ENCODE measurements at places on chromosomes 16 and 17.

DNA sequence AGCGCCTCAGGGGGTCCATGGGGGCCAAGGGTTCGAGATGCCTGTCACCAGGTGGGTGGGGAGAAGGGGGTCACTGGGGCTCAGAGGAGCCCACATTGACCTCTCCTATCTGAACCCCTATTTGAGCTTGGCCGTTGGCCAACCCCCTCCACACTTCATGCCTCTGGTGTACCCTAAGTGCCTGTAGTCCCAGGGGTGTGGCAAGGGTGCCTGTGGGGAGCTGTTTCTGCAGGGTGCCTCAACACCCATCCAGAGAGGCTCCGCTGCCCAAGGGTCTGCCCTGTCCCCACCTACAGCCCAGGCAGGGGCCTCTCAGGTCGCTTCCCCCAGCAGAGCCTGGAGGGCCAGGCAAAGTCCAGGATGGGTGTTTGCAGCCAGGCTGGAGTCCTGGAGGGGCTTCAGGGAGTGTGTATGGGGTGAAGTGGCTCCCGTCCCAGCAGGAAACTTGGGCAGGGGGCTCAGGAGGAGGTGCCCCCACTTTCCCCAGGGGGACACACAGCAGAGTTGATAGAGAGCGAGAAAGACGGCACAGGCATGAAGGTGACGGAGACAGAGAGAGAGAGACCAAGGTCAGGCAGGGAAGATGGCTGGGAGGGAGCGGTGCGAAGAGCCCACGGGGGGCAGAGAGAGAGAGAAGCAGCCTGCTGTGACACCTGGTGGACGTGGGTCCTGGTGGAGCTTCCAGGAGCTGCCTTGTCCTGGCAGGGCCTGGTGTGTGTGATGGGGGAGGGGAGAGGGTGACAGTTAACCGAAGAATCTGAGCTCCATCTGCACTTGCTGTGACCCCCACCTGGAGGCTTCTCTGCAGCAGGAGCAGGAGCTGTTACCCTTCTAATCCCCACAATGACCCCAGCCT is at the start of gene SEPTIN12:
SEPTIN12 (minus strand) TSS at position 719 of the 856 bp plus-strand sequence; CDS start at position 19, 700 bp downstream.
- no peak for DNase-seq

DNA sequence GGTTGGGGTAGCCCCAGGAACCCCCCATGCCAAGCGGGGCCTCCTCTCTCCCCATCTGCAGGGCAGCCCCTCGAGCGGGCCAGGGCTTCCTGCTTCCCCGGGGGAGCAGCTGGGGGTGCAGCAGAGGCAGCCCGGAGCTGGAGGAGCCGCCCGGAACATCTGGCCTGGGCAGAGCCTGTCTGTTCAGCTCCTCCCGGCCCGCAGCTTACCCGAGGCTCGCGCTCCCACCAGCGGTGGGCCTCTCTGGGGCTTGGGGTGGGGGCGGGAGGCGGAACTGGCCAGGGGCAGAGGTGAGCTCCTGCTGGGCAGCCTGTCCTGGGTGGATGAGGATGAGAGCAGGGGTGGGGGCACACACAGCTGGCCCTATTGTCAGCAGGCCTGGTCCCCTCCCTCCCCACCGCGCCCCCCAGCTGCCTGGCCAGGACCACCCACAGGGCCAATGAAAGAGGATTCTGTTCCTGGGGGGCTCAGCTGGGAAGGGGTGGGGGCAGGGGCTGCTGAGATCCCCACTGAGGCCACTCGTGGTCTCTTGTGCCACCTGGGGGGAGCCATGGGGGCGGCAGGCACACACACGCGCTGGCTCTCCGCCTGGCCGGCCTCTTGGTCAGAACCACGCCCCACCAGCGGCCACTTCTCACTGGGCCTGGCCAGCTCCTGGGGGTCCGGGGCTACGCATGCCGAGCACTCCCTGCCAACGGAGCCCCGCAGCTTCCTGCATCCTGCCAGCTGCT is 34.7 kb downstream of the BAHCC1 start:
- DNase-seq: no peak

DNA sequence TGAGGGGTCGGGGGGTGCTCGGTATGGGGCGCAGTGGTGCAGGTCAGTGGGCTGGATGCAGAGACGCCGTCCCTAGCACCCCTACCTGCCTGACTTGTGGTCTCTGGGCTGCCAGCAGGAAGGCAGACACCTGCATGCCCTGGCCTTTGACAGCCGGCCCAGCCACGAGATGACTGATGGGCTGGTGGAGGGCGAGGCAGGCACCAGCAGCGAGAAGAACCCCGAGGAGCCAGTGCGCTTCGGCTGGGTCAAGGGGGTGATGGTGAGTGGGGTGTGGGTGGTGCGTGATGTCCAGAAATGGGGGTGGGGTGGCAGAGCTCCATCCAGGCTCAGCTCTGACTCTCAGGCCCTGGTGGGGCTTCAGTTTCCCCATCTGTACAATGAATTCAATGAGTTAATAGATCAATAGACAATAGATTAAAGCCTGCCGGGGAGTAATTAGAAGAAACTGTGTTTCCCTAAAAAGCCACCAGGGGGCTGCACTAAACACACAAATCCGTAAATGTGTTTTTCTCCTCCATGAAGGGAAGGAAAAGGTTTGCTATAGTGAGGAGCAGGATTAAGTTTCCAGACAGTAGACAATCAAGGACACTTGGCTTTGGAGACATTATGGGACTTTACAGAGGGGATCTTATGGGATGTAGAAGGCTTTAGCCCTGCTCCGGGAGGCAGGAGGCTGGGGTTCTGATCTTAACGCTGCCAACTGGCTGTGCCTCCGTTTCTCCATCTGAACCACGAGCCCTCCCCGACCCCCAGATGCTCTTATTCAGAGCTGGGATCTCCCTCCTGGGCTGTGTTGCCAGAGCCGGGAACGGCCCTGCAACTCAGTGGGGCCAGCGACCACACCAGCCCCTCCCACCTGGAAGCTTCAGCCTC is 2.2 kb downstream of the SLC12A3 start:
- peak; percentile 31 for DNase-seq

DNA sequence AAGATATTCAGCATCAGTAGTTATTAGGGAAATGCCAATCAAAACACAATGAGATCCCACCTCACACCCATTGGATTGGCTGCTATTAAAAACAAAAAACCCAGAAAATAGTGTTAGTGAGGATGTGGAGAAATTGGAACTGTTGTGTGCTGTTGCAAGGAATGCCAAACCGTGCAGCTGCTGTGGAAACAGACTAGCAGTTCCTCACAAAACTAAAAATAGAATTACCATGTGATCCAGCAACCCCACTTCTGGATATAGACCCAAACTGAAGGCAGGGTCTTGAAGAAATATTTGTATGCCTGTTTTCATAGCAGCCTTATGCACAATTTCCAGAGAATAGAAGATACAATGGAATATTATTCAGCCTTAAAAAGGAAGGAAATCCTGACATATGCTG is 46.0 kb downstream of the FOXK2 start:
- DNase-seq: no peak

DNA sequence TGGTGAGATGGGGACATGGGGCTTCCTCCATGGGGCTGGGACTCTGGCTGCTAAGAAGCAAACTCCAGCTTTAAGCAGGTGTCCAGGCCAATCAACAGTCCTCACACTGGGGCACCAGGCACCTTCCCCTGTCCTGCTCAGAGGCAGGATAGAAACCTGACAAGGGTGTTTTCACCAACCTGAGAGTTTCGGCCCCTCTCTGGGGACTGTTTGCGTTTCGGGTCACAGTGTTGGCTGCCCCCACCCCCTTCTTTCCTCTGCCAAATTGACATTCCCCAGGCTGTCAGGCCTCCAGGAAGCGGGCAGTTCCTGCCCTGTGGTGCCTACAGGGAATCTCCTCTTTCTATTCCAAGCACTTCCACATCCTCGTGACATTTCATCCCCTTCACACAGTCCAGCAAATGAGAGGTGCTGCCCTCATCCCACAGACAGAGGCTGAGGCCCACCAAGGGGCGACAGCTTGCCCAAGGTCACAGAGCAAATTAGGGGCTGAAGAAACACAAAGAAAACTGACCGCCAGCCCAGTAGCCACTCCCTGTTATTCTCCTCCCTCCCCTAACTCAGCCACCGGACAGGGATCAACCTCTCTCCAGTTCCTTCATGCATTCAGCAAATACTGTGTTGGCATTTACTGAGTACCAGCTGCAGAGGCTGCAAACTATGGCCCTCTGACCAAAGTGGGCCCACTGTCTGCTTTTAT is 38.0 kb downstream of the MMP15 start:
- DNase-seq: no peak

GRCh38 chr16:4410335-4411075 is 5.9 kb downstream of the CORO7 start:
- no peak for DNase-seq

DNA sequence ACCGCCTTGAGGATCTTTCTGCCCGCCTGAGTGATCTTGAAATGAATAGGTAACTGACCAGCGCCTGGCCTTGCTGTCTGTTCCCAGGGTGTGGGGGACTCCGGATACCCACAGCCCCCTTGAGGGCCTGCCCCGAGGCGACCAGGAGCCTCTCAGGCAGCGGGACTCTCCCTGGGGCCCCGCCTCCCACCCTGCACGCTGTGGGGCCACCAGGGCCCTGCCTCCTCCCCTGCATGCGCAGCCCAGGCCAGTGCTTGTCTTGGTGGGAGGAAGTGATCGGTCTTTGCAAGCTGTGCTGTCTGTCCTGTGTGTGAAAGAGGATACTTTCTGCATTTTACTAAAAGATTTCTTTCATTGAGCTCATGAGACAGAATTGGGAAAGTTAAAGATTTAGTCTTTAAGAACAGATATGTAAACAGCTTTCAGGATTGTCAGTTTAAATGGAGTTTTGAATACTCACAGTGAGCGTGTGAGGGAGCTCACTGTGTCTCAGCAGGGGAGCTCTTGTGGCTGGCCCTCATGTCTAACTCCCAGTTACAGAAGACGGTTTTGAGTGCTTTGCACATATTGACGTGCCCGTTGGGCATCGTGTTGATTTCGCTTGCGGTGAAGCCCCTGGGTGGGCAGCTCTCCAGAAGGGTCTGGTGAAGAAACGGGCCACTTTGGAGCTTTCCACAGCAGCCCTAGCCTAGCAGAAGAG is 36.1 kb upstream of the CAPN15 start:
- DNase-seq: no peak
